ENCODE measurements at places on chromosomes 3 and 15.

- DNase-seq = no peak
These were observed 46.0 kb upstream of the PLXNA1 start for GRCh38 chr3:126936853-126937425.

- no peak for DNase-seq
These were observed 24.5 kb downstream of the CD86 start for GRCh38 chr3:122079524-122080206.

DNA sequence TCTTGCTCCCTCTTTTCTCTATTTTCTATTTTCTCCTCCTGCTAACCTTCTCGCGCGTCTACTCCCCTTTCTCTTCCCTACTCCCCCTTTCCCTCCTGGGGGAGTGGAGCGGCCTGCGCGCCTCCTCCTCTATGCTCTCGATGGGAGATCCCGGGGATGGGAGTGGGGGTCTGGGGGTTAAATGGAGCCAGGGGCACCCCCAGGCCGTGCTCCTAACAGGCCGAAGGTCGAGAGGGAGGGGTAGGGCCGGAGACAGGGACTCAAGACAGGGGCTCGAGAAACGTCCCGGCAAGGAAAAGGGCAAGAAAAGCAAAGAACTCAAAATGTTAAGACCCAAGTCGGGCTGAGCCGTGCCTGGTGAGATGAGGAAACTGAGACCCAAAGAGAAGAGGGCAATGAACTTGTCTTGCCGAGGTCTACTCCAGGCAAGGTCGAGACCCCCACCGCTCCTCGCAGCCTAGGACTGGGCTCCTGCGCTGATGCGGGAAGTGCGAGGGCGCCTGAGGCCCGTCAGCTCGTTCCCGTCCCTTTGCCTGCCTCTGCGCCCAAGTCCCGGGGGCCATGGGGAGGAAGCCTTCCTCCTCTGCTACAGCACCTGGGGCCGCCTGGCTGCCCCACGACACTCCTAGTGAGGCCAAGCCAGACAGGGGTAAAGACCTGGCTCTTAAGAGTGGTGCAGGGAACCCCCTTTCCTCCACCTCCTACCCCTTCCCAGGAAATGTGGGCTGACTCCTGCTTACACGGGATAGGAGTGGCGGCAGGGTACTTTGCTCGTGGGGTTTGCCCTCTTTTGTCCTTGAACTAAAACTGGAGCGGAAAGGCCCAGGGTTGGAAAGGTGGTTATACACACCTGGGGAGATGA is 770 bp upstream of the MEGF11 start:
- no peak for DNase-seq

DNA sequence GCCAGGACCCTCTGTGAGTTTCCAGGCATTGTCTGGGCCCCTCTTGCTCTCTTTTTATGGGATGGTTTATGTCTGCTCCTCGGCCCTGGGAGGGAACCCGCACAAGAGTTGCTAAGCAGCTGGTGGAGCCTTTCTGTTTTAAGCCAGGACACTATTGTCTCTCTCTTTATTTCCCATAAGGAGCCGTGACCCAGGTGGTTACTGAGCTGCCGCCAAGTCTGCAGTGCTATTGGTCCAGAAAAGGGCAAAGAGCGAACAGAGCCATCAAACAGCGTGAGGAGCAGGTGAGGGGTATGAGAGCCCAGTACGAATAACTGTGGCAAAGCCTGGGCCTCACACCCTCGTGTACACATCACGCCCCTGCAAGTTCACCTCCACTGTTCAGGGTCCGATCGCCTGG is 280.2 kb downstream of the SHQ1 start:
- no peak for DNase-seq

DNA sequence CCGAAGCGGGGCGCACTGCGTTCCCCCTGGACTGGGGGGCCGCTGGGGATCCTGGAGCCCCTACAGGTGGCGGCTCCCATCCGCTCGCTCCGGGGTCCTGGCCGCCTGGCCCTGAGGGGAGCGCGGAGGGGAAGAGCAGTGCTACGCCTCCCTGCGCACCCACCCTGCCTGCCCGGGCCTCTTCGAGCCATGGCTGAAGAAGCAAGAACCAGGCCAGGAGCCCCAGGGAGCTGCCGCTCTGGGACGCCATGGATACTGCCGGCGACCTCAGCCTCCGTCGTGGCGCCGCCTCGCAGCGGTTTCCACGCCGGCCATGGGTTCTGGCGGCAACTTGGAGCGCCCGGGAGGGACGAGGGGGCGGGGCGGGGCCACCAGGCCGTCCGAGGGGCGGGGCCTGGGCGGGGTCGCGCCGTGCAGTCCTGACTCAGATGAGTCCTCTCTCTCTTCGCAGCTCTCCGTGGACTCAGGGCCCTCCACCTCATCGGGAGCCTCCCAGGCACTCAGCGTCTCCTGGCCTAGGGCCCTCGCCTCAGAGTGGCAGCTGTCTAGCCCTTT is 50.9 kb downstream of the MYL3 start:
- DNase-seq = peak; percentile 35

- peak; percentile 68 for DNase-seq
These were observed 477.5 kb downstream of the LPP start for GRCh38 chr3:188631291-188632010.

DNA sequence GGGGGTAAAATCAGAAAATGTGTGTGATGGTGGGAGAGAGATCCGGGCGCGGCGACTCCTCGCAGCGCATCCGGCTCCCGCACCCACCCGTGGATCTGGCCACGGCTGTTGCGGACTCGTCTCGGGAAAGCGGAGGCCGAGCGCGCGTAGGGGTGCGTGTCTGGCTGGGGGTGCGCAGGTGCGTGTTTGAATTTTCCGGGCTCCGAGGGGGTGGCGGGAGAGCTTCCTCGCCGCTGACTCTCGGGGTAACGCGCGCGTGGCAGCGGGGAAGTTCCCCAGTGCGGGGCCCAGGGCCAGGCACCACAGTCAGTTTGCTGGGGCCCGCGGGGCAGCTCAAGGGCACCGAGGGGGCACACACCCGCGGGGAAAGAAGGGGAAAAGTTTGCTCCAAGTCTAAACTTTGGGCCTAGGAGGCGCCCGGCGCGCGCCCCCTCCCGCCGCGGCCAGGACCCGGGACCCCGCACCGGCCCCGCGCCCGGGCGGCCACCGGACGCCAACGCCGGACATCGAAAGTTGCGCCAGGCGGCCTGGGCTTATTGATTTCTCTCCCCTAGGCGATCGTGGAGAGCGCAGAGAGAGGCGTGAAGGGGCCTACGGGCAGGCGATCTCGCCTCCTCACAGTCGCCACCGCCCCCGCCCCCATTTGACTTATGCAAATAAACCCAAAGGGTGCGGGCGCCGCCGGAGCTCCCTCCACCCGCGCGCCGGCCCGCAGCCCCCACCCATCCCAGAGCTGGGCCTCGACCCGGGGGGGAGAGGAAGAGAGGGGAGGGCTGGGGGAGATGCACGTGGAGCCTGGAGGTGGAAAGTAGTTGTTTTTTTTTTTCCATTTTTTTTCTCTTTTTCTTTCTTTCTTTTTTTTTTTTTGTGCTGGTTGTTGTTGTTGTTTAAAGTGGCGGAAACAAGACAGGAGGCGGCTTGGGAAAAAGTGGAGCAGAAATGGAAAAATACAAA is 639 bp downstream of the FOXP1 start:
- DNase-seq = peak; percentile 45

- DNase-seq = no peak
These were observed 60.7 kb downstream of the IMPG2 start for GRCh38 chr3:101259485-101260341.

Measured in fibroblast of villous mesenchyme (primary cell).